ENCODE measurements at places on chromosomes 7 and 10.

DNA sequence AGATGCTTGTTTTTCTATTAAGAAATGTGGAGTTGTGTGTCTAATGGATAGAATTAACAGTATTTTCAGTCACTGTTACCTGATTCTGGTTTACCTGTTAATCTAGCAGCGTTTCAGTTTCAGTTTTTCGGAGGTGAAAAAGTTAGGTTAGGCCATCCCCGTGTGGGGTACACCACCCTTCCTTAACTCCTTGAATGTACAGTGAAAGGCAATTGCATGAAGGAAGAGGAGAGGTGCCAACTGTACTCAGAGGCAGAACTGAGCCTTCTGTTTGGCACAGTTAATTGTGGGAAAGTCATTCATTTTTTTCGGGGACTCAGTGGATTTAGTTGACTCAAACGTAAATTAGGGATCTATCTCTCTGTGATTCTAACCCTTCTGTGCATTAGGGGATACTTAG lies 35.5 kb downstream of the RPA3 start:
- DNase-seq, result no peak

- DNase-seq, result no peak
These were observed 34.0 kb upstream of the CD36 start for GRCh38 chr7:80604436-80604835.

GRCh38 chr10:128625926-128626325 lies 499.7 kb upstream of the MKI67 start:
- no peak for DNase-seq

DNA sequence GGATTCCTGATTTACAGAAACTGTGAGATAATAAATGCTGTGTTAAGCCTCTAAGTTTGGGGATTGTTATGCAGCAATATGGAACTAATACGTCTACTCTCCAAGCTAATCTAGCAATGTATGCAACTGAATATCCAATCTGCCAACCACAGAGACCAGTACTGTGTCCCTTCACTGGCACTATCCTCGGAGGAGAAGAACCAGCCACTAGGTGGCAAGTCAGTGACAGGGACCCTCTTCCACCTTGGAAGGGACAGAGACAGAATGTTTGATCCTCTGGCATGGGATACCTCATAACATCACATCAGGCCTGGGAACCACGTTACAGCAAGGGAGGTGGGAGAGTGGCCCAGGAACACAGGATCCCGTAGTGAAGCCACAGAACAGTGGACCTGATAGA lies 96.4 kb downstream of the CREM start:
- DNase-seq, result no peak

GRCh38 chr7:20858951-20859350 lies 72.3 kb upstream of the SP8 start:
- DNase-seq, result no peak

DNA sequence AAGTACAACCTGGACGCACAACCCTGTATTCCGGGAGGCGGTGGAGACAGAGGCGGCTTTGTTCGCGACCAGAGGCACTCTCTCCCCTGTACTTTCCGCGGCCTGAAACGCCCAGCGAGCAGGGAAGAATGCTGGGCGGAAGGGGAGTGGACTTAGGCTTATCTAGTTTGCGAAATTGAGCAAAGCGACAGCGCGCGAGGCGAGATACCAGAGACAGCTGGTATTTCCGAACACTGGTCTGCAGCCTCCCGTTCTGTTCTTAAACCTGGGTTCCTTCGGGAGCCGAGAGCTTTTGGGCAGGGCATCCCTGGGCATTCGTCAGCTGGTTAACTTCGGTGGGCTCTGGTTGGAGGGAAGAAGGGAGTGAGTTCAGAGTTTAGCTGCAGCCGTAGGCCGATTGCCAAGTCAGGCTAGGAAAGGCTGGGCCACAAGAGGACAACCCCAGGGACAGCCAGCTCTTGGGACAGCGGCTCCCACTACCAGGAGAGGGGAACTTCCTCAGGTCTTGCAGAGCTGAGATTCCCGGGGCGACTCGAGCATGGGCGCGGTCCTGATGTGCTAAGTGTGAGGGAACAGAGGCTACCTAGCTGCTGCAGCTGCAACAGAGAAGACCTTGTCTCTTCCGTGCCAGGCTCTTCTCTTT lies 3.9 kb downstream of the HMX3 start:
- no peak for DNase-seq

DNA sequence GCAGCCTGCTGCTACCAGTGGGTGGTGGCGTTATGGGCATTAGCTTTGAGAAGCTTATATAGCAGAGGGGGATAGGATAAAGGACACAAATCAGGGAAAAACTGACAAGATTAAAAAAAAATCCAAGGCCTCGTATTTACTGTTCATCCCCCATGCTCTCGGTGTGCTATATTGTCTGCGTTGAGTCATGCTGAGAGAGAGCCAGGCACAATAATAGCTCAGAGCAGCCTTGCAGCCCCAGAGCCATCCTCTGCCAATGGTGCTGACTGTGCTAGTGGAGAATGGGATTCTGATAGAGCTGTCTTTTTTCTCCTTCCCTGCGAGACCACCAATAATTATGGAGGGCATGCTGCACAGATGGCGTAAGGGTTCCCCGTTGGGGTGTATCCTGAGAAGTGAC lies 51.7 kb upstream of the FZD1 start:
- no peak for DNase-seq

Data from upper lobe of left lung (tissue), 6 donors.